ENCODE measurements at places on chromosomes 16 and 17.

- DNase-seq = no peak
Observed at GRCh38 chr17:50474523-50474922, 4.1 kb upstream of the RSAD1 start.

DNA sequence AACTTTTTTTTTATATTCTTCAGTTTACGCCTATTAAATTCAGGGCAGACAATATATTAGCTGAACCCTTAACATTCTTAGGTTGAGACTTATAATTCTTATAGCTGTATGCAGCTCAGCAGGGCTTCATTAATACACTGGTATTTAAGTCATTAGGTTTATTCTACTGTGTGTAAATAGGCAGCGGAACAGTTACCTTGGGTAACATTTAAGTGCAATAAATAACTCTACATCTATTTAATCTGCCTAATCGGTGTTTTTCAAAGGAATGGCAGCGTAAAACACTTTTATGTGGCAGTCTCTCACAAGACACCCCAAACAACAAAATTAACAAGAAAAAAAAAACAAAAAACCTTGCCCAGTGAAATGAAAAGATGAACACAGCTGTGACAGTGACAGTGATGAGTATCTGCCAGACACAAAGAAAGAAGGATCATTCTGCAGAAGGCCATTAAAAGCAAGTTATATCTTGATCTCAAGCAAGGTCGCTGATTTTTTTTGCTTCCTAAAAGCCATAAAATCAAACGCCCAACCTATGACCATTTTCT, 32.6 kb downstream of the KCNJ2 start:
- no peak for DNase-seq

DNA sequence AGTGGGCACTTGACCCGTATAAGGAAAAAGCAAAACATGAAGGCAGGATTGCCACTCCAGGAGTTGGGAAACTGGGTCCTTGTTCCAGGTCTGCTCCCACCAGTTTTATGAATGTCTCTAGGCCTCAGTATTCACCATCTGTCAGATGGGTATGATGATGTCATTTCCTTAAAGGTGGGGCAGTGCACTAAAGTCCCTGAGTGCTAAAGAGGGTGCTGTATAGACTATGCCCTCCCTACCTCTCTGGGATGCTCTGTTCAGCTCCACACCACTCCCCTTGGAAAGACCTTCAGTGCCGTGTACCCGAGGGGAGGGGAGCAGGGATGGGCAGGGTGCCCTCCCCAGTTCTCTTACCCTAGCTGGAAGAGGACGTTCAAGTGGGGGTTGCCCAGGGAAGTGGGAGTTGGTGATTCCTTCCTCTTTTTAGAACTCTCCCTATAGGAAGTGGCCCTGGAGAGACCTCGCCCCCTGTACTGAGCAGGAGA, 2.2 kb downstream of the LASP1 start:
- DNase-seq = peak; percentile 15

DNA sequence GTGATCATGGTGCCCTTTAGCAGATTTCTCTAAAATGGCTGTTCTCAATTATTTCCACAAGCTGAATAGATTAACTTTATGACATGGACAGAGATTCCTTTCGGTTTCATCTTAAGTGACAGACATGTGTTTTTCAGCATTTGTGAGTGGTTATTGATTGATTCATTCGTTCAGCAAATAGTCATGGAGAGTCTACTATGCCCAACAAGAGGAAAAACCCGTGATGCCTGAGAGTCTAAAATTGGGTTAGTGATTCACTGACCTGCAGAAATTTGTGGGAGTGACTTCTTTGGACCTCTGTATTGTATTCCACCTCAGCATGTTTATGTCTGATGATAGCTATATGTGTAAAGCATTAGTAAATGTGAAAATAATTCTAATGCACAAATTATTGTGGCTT, 28.0 kb upstream of the DUSP14 start:
- DNase-seq = no peak

- peak; percentile 65 for DNase-seq
Observed at GRCh38 chr17:27968206-27968732, 74.2 kb upstream of the NLK start.

DNA sequence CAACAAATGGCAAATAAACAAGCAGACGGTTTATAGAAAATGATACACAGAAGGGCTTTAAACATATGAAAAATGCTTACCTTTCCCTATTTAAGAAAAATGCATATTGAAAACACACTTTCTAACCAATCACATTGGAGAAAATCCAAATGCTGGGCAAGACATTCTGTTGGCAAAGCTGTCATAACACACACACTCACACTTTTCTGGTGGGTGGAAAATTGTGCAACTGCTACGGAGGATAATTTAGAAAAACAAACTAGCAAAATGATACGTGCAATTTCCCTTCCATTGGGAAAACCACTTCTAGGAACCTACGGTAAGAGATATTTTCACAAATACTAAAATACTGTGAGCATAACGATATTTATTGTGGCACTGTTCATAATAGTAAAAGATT, 9.8 kb upstream of the MYH3 start:
- no peak for DNase-seq

DNA sequence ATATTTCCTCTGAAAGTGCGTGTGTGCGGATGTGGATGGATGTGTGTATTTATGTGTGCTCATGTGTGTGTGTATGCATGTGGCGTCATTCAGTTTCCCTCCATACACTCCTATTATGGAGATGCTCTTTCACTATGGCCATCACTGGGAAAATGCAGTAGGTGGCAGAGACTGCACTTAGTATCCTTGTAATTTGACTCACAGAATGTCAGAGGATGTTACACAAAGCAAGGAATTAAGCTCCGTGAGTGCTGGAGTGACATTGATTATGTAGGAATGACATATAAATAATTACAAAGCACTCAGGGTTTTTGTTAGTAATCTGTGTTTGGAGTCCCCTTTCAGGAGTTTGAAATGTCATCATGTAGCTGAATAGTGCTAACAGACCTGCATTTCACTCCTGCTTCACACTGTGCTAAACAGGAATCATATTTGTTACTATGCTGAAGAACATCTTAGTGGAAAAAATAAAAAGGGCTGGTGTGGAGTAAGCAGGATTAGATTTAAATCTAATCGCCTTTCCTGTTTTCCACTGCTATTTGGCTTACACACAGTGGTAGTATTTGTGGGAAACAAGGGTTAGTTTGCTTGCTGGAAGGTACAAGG, 59.6 kb downstream of the HS3ST4 start:
- DNase-seq = no peak

GRCh38 chr16:31105677-31106213, 2.4 kb upstream of the BCKDK start:
- DNase-seq = peak; percentile 92

DNA sequence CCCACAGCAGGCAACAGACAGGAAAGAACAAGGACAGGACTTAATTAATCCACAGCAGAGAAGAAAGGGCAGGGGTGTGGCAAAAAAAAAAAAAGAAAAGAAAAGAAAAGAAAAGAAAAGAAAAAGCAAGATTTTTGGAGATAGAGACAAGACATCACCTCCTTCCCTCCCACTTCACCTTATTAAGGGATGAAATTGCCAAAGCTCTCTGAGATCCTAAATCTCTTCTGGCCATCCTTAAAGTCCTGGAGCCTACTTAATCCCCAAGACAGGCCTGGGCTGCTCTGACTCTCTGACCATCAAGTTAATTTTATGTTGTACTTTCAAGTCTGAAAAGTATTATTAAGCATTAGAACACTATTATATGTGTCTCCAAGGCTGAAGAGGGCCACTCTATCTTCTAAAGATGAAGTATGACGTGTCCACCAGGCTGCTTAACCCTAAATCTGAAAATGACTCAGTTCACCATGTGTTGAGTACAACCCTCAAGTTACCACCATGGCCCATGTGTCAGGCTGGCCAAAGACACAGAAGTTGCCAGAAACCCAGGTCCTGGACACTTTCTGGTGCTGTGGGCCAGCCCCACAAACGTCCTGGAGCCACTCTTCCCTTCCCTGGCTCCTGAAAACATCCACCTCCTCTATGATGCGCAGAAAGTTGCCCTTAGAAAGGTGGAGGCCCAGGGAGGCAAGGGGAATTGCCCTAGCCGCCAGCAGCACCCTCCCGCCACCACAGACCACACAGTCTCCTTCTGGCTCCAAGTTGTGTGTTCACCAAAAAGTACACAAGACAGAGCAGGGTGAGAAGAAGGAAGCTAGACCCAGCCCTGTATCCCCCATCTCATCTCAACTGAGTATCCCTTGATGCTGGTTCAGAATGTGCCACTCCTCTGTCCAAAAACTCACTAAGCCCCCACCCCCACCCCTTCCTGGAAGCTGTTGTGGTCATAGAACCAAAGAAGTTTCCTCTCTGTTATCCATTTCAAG, 2.7 kb downstream of the SOCS1 start:
- no peak for DNase-seq

GRCh38 chr17:29593591-29594518, 923 bp downstream of the ANKRD13B start:
- peak; percentile 68 for DNase-seq
